BJ (cell line): ENCODE measurements at places on chromosomes 12 and 14.

GRCh38 chr14:51327376-51327775, 87.3 kb downstream of the TMX1 start:
- DNase-seq, result no peak

GRCh38 chr14:90599748-90600507, 203.1 kb downstream of the CALM1 start:
- no peak for DNase-seq

- no peak for DNase-seq
These were observed 146.7 kb downstream of the TSPAN9 start for GRCh38 chr12:3223601-3224529.

DNA sequence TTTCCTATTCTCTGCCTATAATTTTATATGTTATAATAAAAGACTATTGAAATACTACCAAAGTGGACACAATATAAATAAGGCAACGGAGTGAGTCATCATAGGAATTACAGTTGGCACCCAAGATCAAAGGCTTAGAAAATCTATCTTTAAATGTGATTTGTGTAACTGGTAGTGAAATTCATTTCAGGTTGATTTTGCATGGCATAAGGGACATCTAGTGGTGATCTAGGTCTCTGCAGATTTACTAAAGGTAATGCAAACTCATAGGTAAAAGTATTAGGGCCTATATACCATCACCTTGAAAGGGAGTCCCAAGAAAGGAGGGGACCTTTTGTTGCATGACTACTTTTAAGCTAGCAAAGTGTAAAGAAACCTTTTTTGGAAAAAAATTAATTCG, 527.2 kb downstream of the NRXN3 start:
- no peak for DNase-seq

DNA sequence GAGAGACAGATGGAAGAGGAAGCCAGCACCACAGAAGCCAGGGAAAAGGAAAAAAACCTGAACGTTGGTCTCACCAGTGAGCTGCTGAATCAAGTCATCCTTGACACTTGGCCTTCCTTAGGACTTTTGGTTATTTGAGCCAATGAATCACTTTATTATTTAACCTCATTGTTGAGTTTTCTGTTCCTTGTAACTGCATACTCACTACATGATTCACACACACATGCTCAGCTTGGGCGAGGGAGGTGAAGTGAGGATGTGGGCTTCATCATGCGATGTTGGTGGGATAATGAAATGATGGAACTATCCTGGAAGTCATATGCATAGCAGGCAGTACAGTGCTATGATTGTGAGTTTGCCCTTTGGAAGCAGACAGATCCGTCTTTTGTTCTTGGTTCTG, 40.6 kb upstream of the RPH3A start:
- no peak for DNase-seq

DNA sequence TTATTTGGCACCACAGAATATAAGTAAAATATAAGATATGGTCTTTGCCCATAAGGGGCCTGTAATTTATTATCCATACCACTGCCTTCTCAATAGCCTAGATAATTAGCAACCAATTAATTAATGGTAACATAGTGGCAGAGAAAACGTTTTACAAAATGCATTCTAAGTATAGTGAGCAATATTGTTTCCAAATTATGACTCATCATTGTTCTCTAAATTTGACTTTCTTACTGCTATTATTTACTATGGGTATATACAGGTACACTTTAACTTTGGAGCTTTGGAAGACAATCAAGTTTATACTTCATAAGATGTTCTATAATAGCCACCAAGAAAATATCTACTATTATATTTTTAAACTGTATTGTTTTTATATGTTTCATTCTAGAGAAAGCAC, 26.7 kb downstream of the DCP1B start:
- no peak for DNase-seq

GRCh38 chr12:46459111-46459510, 86.5 kb upstream of the SLC38A2 start:
- no peak for DNase-seq

DNA sequence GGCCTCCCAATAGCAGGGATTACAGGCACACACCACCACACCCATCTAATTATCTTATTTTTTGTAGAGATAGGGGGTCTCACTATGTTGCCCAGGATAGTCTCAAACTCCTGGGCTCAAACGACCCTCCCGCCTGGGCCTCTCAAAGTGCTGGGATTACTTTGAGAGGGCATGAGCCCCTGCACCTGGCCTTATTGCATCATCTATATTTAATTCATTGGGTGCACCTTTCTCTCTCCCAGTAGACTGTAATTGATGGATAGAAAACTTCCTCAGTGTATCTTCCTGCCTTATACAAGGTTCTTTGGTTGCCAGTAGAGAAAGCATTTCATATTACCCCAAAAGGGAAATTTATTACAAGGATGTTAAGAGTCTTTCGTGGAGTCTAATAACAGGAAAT, 8.9 kb upstream of the MORN3 start:
- no peak for DNase-seq

DNA sequence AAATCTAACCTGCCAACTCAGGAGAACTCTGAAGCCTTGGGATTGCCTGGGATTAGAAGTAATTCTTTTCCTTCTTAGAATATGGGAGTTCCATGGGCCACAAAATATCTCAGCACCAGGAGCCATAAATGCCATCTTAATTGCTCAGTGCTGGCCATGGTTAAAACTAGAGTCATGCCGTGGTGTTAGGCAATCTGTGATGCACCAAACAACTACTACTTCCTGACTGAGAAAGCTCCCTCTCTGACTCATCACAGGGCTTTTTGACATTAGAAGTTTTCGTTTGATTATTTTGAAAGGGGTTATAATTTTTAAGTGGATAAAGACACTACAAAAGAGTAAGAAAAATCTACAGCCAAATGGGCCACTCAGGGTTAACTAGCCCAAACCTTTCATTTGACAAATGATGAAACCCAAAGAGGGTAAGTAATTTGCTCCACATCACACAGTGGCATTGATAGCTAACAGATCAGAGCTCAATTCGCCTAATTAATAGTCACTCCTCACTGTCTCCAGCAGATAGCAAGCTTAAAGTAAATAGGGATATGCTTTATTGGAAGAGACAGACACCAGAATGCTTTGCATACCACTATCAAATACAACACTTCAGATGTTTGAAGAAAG, 377.3 kb downstream of the EMP1 start:
- DNase-seq, result peak; percentile 41

DNA sequence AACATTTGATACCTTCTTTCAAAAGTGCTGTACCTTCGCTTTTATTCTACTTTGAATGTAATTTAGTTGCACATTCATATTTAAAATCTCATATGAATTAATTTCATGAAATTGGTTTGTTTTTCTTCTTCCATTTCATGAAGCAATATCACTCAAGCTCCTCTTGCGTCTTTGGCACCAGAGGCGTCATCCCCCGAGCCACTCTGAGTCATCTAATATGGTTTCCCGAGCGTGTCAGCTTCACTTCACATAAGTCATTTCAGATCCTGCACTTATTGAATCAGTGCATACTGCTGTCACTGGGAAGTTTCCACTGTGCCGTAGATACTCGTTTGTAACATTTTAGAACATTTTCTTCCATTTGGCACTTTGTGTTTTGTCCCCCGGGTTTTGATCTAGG, 105.6 kb downstream of the SLC25A47 start:
- no peak for DNase-seq

DNA sequence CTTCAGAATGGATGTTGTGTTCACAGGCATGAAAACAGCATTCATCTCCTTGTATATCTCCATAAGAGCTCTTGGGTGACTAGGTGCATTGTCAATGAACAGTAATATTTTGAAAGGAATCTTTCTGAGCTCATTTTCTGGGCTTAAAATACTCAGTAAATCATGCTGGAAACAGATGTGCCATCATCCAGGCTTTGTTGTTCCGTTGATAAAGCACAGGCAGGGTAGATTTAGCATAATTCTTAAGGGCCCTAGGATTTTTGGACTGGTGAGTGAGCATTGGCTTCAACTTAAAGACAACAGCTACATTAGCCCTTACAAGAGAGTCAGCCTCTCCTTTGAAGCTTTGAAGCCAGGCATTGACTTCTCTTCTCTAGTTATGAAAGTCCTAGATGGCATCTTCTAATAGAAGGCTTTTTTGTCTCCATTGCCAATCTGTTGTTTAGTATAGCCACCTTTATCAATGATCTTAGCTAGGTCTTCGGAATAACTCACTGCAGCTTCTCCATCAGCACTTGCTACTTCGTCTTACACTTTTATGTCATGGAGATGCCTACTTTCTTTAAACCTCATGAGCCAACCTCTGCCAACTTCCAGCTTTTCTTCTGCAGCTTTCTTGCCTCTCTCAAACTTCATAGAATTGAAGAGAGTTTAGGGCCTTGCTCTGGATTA, 79.6 kb upstream of the PSMA6 start:
- no peak for DNase-seq

DNA sequence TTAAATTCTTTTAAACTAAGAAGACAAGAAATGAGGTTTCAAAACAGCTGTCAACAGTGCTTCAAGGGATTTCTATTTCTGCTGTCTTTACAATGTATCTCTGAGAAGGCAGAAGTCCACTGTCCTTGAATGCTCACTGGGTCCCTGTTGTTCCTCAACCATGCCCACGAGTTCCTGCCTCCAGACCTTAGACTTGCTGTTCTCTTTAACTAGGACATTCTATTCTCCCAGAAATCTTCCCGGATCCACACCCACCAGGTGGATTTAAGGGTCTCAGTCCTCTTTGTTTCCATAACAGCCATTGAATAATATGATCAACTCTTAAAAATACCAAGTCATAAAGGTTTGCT, 6.7 kb upstream of the SLC41A2 start:
- DNase-seq, result no peak
